Sciatic nerve (tissue), 2 donors: ENCODE measurements at places on chromosomes 16 and 17. TPM values are rescaled to one million over a fixed set of nuclear protein-coding genes. Genes with fewer than 3 reads are reported as not detected.

TAC4 gene
- not detected for total RNA-seq

SLC5A11 gene
- total RNA-seq: not detected

CACNG1 gene
- not detected for total RNA-seq

GRCh38 chr16:50765861-50766260 is 24.0 kb downstream of the CYLD start:
- no peak for DNase-seq

BLMH gene
- total RNA-seq: 31.3 TPM

ERI2 gene
- 16.5 TPM for total RNA-seq

DNA sequence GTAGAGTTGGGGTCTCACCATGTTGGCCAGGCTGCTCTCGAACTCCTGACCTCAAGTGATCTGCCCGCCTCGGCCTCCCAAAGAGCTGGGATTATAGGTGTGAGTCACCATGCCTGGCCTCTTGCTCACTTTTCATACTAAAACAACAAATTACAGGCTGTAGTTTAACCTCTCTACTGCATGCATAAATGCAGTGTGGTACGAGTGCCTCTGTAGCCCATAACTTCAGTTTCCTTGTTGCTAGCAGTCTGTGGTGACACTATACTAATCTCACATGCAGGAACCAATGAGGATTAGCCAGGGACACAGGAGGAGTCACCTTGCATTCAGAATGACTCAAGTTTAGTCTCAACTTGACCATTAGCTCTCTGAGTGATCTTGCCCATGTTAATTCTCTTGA is 20.1 kb downstream of the HMOX2 start:
- DNase-seq: no peak

DNA sequence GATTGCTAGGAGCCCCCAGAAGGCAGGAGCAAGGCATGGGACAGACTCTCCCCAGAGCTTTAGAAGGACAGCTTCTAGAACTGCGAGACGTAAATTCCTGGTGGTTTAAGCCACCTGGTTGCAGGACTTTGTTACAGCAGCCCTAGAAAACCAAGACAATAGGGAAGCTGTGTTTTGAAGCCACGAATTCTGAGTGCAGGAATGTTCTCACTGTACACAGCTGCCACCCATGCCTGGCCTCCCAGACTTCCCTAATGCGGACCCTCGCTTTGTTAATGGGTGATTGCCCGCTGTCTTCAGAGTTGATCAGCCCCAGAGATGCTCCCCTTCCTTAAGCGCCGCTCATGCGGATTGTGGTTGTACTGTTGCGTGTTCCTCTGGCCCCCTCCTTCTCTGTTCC is 177.1 kb downstream of the MSI2 start:
- no peak for DNase-seq

GRCh38 chr16:20727181-20727580 is 14.4 kb downstream of the THUMPD1 start:
- no peak for DNase-seq

DNA sequence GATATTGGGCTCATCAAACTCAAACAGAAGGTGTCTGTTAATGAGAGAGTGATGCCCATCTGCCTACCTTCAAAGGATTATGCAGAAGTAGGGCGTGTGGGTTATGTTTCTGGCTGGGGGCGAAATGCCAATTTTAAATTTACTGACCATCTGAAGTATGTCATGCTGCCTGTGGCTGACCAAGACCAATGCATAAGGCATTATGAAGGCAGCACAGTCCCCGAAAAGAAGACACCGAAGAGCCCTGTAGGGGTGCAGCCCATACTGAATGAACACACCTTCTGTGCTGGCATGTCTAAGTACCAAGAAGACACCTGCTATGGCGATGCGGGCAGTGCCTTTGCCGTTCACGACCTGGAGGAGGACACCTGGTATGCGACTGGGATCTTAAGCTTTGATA is 2.6 kb upstream of the HPR start:
- no peak for DNase-seq

KIF19 gene
- 55.2 TPM for total RNA-seq

KCNJ12 gene
- 1.0 TPM for total RNA-seq

DNA sequence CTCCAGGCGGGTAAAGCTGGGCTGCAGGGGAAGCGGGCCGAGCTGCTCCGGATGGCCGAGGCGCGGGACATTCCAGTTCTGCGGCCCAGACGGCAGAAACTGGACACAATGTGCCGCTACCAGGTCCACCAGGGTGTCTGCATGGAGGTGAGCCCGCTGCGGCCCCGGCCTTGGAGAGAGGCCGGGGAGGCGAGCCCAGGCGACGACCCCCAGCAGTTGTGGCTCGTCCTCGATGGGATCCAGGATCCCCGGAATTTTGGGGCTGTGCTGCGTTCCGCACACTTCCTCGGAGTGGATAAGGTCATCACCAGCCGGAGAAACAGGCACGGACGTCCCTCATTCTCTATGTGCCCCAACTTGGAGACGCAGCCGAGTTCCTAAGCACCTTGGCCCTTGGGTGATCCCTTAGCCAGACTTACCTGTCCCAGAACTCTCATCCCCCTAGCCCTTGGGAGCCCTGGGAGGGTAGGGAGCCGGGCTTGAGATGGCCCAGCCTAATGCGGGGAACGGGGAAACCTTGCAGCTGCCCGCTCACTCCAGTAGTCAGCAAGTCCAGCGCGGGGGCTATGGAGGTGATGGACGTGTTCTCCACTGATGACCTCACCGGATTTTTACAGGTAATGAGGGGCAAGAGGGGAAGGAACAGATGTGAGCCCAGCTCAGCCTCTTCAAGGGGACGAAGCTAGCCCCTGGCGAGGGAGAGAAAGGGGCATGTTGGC is 806 bp downstream of the MRM1 start:
- DNase-seq: peak; percentile 57

GAST gene
- not detected for total RNA-seq

DNA sequence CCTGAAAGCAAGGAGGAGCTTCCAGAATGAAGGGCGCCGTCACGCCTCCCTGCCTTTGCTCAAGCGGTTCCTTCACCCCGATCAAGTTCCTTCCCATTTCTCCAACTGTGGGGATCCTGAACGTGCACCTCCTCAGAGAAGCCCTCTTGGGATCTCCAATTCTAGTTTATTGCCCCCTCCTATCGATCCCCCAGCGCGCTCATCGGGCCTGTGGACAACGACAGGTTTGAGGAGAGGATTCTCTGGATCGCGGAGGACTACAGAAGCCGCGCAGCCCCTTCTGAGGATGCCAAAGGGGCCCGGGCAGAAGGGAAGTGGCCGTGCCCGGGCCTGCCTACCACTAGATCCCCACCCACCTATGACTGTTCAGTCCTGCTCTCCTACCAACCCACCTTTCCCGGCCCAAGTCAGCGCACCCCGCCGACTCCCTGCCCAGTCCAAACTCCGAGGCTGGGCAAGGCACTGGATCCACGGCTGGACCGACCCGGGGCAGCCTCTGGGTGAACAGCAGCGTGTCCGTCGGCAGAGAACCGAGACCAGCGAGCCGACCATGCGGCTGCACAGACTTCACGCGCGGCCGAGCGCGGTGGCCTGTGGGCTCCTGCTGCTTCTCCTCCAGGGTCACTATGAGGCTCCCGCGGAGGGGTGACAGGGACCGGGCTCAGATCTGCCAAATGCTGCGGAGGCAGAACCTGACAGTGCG is 12.8 kb upstream of the CES3 start:
- DNase-seq: no peak

WNT9B gene
- total RNA-seq: not detected

DNA sequence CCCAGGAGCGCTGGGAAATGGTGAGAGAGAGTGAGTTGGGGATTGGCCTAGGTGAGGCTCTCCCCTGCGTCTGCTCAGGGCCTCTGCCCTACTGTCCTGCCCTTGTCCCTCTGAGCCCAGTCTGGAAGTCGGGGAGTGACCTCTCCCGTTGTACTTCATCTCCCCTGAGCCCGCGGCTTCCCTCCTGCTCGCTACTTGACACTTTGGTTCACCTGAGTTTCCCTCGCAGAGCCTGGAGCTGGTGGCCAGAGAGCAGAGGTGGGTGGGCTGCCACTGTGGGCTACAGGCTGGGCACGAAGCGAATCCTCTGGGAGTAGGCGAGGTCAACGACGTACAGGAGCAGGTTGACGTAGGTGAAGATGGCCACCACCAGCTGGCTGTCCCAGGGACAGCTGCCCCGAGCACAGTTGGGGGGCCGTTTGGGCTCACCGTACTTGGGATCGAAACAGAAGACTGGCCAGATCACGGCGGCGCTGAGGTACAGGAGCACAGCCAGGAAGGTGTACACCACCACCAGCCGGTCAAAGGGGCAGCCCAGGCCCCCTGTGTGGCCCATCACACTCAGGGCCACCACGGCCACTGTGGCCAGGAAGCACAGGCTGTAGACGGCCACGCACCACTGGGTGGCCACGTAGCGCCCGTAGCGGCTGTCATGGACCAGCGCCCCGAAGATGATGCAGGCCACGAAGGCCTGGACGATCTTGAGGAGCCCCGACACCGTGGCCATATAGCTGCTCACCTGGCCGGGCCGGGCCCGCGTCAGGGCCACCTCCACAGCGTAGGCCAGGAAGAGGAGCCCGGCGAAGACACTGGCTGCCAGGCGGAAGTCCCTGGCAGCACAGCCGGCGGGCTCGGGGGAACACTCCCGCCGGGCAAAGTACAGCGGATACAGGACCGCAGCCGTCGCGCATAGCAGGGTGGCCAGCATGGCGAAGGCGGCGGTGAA is 3.7 kb upstream of the PYCR1 start:
- DNase-seq: no peak

RNU2-1 gene
- total RNA-seq: 9,260 TPM

- no peak for DNase-seq
Observed at GRCh38 chr17:71553381-71553780, 567.4 kb upstream of the SOX9 start.

GRCh38 chr16:66459878-66460277 is 32.8 kb downstream of the BEAN1 start:
- peak; percentile 25 for DNase-seq

GRCh38 chr17:10119203-10120108 is 79.0 kb downstream of the GAS7 start:
- no peak for DNase-seq

GRCh38 chr16:60413969-60414368 is 1622.3 kb downstream of the CDH8 start:
- DNase-seq: no peak

DNA sequence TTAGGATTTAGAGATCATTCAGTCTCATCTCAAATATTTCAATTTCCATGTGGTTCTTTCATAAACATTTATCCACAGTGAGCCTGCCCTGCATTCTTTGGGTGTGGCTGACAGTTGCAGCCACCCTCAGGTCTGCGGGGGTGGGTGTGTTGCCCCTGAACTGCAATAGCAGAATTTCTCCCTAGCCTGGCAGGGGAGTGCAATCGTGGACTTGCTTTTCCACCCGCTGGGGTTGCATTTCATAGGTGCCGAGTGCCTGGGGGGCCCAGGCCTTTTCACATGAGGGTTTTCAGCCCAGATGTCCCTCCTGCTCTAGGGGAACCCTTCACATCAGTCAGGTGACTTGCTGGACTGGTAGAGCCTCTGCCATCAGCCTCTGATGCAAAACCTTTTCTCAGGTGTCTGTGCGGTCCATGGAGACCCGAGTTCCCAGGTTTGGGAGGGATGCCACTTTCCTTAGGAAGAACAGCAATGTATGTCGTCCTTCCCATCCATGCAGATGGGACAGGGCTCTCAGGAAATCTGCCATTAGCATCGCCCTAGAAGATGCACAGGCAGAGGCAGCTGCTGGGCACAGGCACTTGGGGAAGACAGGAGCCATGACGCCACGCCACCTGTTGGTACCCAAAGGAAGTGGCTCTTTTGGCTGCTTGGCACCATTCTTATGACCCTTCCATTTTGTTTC is 2.4 kb upstream of the USP36 start:
- no peak for DNase-seq

DNA sequence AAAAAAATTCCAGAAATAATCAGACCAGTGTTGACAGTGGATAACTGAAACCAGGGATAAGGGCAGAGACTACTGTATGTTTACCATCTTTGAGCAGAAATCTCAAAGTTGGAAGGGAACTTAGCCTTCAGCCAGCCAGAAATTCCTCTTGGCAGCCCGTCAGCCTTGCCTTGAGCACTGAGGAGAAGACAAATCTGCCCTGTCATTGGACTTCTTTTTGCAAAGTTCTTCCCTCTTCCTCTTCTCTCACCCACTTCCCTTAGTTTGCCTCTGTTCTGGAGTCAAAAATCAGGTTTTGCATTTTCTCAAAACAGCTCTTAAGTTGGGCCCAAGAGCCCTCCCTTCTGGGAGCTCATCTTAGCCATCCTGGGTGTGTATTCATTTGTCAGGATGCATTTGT is 6.2 kb downstream of the TUFM start:
- DNase-seq: no peak

TBCD gene
- 122 TPM for total RNA-seq

- DNase-seq: no peak
Observed at GRCh38 chr17:27577884-27578717, 52.9 kb upstream of the LGALS9 start.

TEKT1 gene
- total RNA-seq: 0.89 TPM

DNA sequence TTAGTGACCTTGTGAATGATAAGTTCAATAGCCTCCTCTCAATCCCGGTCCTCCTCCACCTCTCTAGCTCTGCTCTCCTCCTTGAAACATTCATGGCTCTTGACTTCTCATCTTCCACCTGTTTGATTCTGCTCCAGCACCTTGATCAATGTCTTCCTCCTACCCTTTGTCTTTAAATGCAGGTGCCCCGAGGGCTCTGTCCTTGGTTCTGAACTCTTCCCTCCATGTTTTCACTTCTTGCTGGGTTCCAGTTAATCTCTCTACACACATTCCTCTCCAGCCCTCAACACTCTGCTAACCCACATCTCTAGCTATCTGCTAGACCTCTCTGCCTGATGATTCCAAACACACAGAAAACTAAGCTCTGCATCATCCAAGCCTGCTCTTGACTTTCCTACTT is 13.4 kb downstream of the CD300E start:
- DNase-seq: no peak

DNA sequence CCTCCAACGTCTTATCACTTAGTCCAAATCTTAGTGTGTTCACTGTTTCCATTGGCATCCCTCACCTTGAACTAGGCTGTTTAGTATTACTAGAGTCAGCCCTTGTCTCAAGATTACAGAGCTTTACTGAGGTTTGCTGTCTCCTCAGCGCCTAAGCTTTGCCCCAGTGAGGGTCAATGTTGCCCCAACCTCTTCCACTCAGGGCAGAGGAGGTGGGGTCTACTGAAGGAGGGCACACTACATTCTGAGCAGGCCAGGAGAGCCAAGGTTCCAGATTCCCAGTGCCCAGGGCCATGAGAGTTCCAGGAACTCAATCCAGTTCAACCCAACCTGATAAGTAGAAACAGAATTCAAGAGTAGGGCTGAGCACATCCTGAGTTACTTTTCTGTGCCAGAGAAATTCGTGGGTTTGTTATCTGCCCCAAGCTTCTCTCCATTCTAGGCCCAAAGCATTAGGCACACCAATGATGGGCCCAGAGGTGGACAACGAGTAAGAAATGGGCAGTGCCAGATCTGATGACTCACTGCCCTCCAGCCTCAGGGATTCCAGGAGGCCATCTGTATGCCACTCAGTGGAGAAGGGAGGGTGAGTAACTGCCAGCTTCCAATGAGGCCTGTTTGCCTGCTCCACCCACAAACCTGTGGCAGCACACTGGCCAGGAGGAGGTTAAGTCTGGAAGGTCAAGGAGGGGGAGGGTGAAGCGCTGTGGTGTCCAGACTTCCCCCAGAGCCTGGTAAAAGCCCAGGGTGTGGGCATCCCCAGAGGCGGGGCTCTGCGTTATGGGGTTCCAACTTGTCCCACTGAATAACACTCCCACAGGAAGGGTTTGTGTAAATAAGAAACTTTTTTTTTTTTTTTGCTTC is 8.2 kb downstream of the TUBG2 start:
- DNase-seq: no peak
